ENCODE measurements at places on chromosomes 7 and 10.

DNA sequence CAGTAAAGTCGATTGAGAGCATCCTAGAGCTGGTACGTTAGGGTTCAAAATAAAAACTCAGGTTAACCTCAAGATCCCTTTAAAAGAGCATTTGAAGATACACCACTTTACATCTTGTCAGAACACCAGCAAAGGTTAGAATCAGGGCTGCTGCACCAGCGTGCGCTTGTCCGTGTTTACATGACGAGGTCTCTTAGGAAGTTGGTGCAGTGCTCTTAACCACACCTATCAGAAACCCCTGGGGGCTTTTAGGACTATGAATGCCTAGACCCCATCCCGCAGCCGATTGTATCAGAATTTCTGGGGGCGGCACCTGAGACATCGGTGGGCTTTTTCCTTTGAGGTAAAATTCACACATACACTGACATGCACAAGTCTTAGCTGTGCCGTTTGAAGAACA is 97.6 kb downstream of the ZMYND11 start:
- DNase-seq, result no peak

GRCh38 chr7:75686551-75686950 is 52.2 kb downstream of the HIP1 start:
- DNase-seq, result no peak

DNA sequence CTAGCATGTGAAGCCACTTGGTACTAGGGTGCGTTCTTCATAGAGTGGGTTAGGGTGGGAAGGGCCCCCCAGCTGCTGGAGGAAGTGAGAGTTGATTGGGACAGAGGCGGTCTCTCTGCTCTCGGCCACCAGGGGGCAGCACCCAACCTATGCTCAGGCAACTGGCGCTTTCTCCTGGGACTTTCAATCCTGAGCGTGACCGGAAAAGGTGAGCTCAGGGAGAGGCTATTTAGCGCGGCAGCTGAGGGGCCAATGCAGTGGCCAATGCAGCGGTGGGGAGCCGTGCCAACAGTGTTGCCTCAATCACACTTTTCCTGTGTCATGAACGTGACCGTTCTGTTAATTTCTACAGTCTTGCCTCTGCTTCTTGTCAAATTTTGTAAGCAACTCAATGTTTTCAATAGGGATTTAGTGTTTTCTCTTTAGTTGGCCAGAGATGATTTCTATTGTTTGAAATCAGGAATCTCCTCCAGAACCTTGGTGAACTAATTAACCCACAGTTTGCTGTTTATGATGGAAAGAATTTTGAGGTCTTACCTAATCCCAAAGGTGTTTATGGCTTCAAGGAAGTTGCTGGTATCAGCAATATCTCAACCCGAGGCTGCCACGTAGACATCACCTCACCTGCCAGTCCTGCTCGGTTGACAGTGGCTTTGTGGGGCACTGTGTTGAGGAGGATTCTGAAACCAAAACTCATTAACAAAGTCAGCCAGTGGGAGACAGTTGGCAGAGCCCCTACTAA is 67.9 kb upstream of the PDZD8 start:
- DNase-seq, result no peak

DNA sequence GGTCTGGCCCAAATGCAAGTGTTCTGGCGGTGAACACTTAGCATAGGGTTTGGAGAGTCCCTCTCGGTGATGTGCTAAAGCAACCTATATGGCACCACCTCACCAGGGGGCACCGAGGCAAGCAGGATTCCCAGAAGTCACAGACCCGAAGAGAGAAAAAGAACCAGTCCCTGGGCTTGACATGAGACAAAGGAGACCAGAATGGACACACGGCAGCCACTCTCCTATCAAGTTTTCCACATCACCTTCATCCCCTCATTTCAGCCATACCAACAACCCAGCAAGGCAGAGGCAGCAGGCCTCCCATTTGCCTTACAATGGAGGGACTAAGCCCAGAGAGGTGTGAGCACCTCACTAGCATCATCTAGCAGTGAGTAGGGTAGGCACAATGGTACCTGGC is 19.7 kb downstream of the GPRIN2 start:
- no peak for DNase-seq

GRCh38 chr7:1725199-1725690 is 55.2 kb downstream of the ELFN1 start:
- no peak for DNase-seq

DNA sequence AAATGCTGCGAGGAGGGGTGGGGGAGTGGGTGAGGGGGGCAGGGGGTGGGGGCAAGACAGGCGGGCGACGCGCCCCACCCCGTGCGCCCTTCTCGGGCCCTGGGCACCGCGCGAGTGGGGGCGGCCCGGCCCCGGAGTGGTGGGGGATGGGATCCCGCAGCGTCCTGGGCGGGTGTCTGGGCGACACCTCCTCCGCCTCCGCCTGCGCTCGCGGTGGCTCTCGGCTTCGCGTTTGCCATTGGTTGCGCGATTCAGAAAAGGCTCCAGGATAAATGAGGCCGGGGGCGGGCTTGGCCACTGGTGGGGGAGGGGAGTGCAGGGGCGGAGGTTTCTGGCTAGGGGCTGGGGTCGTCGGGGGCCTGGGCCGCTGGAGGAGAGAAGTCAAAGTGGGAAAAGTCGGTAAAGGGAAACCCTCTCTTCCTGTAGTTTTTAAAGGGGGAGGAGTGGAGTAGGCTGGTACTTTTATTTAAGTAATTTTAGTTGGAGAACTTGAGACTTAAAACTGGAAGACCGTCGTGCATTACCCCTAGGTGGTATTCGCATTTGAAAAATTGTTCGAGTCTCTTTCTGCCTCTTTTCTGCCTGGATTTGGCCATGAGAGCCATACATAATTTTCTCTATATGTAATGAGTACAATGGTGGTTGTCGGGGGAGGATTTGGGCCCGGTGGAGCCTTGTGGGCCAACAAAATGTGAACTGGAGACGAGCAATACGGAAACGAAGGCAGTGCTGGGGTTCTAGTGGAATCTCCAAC is 992 bp upstream of the IGF2BP3 start:
- DNase-seq, result no peak

DNA sequence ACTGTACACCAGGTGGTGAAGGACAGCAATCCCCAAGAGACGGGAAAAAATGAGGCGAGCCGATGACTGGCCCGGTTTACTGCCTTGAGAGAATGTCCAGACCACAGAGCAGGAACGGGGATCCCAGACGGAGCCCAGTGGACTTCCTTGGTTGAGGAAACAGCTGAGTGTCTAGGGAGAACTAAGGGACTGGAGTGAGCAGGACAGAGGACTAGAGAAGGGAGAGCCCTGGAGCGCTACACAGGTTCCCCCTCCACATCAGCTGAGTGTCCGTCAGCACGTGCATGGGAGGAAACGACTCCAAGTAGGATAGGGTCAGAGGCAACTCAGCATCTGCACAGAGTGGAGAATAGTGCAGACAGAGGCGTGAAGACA is 7.1 kb upstream of the WDR86 start:
- no peak for DNase-seq
